ENCODE measurements at places on chromosomes 11 and 22. TPM values are rescaled to one million over a fixed set of nuclear protein-coding genes. Genes with fewer than 3 reads are reported as not detected.
A peak's percentile ranks its signal among the peaks of the same experiment; 100 is the strongest.

DNA sequence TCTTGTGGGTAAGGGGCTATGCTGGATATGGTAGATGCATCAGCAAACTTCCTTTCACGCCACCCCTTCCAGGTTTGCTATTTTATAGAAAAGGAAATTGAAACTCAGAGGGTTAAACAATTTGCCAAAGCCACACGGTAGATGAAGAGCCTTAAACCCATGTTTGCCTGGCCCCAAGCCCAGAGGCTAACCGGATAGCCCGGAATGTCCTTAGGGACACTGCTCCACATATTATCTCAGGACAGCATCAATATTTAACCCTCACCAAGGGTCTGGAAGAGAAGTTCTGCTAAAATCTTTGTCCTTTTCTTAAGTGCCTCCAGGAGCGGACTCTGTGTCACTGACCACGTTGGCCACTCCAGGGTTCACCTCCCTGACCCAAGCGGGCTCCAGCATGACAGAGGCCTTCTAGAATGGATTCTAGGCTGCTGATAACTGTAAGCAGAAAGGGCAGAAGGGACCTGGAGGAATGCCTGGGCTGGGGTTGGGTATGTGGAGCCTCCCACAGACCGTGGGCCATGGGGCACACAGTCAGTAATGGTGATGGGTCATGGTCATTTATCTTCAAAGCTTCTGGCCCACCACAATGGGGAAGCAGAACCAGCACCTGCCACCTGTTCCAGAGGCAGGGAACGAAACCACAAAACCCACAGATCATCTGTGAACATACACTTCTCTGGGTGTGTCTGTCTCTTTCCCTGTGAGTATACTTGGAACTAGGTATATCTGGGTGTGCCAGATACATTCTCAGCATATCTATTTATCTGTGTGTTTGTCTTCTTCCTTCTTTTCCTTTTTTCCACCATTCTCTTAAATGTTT lies 5.4 kb upstream of the TMEM86A start:
- DNase-seq = no peak

GRCh38 chr11:41398175-41398574 lies 61.3 kb downstream of the LRRC4C start:
- no peak for DNase-seq

Gene MYOD1
- not detected for total RNA-seq

DNA sequence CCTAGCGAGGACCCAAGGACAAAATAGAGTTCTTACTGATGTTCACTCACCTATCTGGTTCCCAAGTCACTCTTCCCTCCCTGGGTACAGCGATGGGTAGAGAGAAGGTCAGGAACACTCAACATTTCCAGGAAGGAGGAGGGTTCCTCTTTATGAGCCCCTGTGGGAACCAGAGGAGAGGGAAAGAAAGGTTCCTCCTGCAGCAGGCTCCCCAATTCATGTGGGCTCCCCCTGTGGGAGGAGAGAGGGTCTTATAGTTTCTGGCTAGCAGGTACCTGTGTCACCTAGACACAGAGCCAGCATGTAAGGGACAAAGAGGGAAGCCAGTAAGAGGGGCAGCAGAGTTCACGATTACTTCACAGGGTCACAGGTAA lies 93.5 kb downstream of the DBX1 start:
- no peak for DNase-seq

- no peak for DNase-seq
These were observed 38.2 kb downstream of the SYTL2 start for GRCh38 chr11:85772695-85773094.

DNA sequence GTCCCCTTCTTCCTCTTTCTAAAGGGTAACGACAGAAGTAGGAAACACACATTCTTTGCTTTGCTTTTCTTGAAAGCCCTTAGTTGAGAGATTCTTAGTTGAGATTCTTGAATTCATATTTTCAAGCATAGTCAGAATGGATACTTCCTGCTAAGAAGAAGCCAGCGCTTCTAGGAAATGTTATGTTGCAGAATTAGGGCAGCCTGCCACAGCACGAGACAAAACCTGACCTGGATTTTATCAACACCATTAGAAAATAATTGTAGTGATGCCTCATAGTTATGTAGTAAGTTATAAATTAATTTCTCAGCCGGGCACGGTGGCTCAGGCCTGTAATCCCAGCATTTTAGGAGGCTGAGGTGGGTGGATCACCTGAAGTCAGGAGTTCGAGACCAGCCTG lies 37.9 kb upstream of the NUP160 start:
- DNase-seq = peak; percentile 12

DNA sequence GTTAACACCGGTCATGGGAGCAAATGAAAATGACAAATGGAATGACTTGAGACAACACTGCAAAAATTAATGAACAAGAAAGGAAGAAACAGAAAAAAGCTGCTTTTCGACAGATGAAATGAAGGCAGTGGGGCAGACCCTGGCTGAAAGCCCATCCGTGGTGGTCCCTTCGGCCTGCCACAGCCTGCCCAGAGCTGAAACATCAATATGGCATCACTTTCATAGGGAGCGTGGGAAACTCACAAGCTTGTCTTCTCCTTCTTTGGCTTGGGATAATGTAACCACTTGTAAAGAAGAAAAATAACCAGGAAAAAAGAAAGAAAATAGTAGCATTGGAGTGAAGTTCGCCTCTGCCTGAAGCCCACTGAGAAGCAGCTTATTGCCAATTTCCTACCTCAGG lies 78.8 kb downstream of the CTTN start:
- no peak for DNase-seq

- DNase-seq = no peak
These were observed 18.3 kb downstream of the AMOTL1 start for GRCh38 chr11:94786264-94787126.

GRCh38 chr11:76269661-76270261 lies 63.5 kb upstream of the WNT11 start:
- DNase-seq = no peak

GRCh38 chr22:32055069-32055468 lies 12.0 kb downstream of the SLC5A1 start:
- DNase-seq = no peak

- DNase-seq = peak; percentile 90
These were observed 826 bp upstream of the EEF1G start for GRCh38 chr11:62574363-62575071.

GRCh38 chr11:113947994-113948393 lies 26.9 kb upstream of the HTR3A start:
- no peak for DNase-seq

- no peak for DNase-seq
These were observed 229.2 kb upstream of the B3GAT1 start for GRCh38 chr11:134640971-134641968.

DNA sequence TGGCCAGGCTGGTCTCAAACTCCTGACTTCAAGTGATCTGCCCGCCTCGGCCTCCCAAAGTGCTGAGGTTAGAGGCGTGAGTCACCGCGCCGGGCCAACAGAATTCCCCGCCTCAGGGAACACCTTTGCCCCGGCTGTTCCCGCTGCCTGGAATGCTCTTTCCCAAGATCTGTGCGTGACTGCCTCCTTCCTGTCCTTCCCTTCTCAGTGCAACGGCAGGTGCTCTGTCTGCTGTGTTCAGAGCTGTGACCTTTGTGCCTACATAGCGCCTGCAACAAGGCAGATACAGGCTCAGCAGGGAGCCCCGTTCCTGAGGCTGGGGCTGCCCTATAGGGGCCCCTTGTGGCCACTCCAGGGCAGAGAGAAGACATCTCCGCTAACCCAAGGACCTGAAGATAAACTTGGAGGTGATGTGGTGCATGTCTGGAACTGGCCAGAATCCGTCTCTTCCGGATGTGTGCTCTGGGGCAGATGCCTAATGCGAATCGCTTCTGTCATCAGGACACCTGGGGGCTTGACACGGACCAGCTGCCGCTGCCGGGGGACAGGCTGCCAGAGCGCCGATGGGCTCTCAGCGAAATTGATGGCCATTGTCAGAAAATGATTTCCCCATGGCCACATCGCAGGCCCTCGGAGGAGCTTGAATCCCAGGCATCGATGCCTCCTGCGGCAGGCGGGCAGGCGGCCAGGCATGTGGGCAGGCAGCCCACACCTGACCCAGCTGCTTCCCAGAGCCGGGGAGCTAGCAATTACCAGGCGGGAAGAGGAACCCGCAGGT lies 43.5 kb upstream of the TCF20 start:
- no peak for DNase-seq

Gene SCUBE1
- total RNA-seq = 18.4 TPM

- peak; percentile 64 for DNase-seq
These were observed 41.8 kb upstream of the KCNQ1OT1 start for GRCh38 chr11:2741377-2742131.

DNA sequence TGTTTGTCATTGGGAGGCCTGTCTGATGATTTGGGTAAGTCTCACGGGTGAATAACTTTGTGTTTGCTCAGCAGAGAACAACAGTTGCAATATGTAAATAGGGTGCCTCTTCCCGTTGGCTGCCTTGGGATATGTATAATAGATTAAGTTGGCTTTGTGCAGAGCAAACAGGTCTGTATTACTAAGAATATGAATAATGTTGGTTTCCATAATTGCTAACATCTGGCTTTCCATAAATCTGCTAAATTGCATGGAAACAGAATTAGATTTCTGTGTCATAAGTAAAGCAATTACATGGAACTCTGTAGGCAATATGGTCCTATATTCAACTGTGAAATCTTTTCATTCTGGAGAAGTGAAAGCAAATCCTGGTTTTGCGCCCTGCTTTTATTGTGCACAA lies 636.0 kb upstream of the ANO5 start:
- DNase-seq = no peak

Gene ZNF214
- not detected for total RNA-seq

GRCh38 chr11:63612181-63612580 lies 2.1 kb downstream of the PLAAT3 start:
- no peak for DNase-seq

Gene GDPD4
- 1.6 TPM for total RNA-seq

Gene PGA5
- total RNA-seq = 1.8 TPM

Gene PIH1D2
- total RNA-seq = 1.4 TPM

Gene TRIM51
- not detected for total RNA-seq

Gene PLA2G3
- total RNA-seq = not detected

GRCh38 chr22:20426259-20426615 lies 11.4 kb downstream of the SCARF2 start:
- peak; percentile 47 for DNase-seq

GRCh38 chr22:39665661-39666431 lies 95.3 kb downstream of the CACNA1I start:
- DNase-seq = no peak

DNA sequence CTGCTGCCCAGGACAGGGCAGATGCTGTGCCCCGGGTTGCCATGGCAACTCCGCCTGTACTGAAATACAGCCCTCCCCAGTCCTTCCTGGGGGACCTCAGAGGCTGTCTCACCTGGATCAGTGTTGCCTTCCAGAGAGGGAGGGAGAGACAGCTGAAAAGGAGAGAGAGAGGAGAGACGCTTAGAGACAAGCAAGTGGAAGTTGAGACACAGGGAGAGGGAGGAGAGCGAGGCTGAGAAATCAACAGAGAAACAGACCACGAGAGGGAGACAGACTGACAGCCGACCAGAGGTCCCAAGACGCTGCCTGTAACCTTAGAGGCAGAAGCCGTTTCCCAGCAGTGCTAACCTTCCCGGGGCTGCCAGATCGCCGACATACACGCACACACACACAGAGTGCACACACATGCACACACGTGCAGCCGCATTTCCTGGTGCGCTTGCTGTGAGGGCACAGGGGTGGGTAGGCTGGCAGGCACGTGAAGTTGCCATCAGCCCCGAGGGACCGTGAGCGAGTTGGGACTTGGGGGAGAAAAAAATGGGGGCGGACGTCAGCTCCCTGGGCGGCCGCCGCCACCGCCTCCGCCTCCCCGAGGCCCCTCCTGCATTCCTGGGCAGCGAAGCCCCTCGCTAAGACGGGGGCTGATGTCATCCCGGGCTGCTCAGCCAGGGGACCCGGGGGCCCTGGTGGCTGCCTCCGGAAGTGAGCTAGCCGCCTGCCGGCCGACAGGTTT lies 88.6 kb upstream of the CRYBB3 start:
- peak; percentile 78 for DNase-seq

- no peak for DNase-seq
These were observed 159.1 kb upstream of the CARD18 start for GRCh38 chr11:105298630-105299029.

DNA sequence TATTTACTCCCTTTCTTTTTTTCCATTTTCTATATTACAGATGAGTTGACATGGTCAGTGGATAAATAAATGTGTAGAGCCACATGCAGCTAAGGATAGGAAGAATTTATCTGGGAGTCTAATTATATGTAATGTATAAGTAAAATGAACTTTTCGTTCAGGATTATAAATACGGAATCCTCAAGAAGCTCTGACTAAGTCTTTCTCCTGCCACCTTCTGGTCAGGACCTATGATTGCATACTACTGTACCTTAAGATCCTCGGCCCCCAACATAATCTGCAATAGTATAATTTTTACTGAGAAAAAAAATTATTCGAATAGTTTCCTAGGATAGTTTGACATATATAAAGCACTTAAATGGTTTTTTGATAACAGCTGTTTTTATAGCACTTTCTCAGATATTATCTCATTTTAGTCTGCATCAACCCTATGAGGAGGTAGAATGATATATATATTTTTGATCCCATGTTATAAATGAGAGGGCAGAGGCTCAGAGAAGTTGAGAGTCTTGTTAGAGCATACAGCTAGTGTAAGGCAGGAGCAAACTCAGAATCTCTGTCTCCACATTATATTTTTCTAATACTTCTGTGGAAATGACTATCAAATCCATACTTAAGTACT lies 36.1 kb downstream of the CCDC90B start:
- no peak for DNase-seq

Gene LUZP2
- total RNA-seq = not detected

GRCh38 chr11:101296896-101297295 lies 167.3 kb upstream of the PGR start:
- DNase-seq = no peak

DNA sequence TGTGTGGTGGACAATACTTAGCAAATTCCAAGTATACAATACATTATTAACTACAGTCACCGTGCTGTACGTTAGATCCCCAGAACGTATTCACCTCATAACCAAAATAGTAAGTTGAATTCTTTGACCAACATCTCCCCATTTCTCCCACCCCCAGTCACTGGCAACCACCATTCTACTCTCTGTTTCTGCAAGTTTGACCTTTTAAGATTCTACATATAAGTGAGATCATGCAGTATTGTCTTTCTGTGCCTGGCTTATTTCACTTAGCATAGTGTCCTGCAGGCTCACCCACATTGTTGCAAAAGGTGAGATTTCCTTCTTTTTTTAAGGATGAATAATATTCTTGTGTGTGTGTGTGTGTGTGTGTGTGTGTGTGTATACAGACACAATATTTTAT lies 59.1 kb downstream of the IRAG1 start:
- no peak for DNase-seq

Gene MUC6
- not detected for total RNA-seq

DNA sequence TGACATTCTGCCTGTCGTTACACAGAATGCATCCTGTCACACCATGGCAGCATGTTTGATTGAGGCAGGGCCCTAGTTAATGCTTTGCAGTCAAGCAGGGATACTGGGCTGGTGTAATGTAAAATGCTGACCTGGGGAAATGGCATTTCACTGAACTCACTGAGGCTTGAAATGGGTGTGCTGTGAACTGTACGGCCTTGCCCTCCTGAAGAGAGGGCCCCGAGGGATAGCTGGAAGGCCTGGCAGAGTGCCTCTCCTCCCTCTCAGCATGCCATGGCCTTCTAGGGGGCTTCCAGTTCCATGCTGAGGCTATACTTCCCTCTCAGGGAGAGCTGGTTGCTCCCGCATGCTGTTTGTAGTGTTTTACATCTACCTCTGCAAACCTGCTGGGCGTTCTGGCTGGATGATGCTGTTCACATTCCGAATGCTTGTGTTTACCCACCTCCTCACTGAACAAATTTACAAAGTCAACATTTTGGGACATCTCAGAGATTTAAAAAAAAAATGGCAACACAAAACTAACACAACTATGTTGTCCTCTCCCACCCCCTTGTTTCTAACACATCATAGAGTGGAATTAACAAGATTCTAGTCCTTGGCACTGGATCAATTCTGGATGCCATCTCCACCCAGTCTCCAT lies 416.7 kb upstream of the CADM1 start:
- no peak for DNase-seq

Gene LMNTD2
- total RNA-seq = 8.4 TPM

Gene SOX6
- 1.9 TPM for total RNA-seq

All from spleen (tissue), 13 donors.